NCI-H1417 (cell line): ENCODE measurements at places on chromosomes 12 and 14.

GRCh38 chr12:19849208-19849607 lies 409.9 kb downstream of the AEBP2 start:
- no peak for DNase-seq

DNA sequence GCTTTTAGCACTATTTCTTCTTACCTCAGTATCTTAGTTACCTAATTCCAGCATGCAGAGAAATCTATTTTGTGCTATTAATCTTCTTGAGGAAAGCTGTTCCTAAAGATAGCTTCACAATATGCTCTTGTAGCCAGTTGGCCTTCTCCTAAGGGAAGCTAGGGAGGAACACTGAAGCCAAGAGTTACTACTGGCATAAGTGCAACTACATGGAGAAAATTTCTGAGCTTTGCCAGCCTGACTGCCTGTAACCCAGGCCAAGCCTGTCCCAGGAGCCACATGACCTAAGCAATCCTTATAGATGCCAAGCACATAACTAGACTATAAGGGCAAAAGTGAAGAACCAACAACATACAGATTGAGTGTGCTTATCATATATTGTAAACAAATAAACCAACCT lies 890.2 kb downstream of the FLRT2 start:
- DNase-seq, result no peak

- DNase-seq, result no peak
These were observed 11.7 kb upstream of the NGDN start for GRCh38 chr14:23457587-23458445.

DNA sequence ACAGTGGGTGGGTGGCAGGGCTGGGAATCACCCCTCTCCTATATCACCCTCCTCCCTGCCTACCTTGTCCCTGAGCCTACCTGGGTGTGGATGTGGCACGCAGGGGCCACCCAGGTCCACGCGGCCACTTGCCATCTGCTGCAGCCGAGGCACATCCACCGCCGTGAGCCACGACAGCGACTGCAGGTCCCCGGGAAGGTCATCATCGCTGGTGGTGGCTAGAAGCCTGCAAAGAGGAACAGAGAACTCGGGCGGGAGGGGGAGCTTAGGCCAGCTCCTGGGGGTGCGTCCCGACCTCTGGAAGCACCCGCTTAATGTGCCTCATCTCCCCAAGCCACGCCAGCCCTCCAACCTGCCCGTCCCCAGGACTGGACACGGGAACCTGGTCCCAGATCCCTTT lies 19.0 kb downstream of the FOXN4 start:
- DNase-seq, result no peak

DNA sequence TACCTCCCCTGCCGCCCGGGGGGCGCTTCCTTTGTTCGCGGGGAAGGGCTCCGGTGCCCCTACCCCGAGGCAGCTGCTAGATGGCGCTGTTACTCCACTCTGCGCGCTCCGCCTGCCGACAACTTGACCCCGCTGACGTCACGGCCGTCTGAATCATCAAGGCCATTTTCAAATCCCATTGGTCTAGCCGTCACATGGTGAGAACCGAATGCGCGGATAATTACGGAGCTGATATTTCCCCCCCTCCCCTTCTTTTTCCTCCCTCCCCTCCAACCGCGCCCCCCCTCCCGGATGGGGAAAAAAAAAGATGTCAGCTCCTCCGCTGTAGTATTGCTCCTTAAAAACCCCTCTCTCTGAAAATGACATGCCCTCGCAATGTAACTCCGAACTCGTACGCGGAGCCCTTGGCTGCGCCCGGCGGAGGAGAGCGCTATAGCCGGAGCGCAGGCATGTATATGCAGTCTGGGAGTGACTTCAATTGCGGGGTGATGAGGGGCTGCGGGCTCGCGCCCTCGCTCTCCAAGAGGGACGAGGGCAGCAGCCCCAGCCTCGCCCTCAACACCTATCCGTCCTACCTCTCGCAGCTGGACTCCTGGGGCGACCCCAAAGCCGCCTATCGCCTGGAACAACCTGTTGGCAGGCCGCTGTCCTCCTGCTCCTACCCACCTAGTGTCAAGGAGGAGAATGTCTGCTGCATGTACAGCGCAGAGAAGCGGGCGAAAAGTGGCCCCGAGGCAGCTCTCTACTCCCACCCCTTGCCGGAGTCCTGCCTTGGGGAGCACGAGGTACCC lies at the start of gene HOXC10:
Gene HOXC10, plus strand, starts transcription at position 246 of the 791 bp plus-strand sequence. Its CDS starts 114 bp downstream, at position 360.
- peak; percentile 99 for DNase-seq

DNA sequence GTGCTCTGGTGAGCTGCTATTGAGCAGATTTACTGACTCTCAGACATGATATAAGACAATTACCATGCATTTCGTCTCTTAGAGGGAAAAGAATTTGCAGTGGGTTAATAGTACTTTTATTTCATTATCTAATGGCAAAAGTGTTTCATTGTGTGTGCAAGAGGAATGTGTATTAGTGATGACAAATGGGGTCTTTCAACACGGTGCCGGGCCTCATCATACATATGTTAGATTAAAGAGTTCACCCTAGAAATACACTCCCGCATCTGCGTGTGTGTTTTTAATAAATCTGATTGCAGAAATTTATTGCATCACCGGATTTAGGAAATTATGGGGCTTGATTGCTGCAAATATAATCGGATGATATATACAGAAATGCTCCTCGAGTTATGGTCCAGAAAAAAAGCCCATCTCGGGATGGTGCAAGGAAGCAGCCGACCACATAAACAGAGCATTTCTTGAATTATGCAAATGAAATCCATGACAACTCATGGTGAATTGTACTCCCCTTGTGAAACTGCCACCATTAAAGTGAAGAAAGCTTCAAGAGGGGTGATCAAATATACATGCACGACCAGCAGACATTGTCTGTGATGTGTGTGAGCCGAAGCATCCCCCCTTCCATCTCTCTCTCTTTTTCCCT lies 156.0 kb downstream of the PHETA1 start:
- no peak for DNase-seq

DNA sequence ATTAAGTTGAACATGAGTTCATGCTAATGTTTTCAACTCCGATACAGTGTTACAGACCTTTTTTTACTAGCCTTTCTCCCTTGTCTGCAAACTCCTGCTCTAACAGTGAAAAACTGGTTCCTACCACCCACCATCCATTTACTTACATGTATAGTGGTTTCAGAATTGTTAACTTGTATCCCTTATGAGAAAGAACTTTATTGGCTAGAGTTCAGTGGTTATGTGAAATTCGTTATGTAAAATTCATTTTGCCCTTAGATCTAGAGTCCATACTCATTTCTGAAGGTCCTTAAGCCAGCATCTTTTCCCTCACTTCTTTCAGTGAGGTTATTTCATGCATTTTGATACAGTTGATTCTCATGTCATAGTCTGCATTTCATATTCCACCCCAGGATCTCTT lies 51.0 kb downstream of the PRKCH start:
- DNase-seq, result no peak
